Fibroblast of lung (primary cell): ENCODE measurements at places on chromosomes 12 and 14. TPM values are rescaled to one million over a fixed set of nuclear protein-coding genes. Genes with fewer than 3 reads are reported as not detected.

Gene DNAH10
- total RNA-seq, result 0.26 and 0.33 TPM in 2 replicates

Gene PITPNM2
- total RNA-seq, result 4.4 and 6.6 TPM in 2 replicates

DNA sequence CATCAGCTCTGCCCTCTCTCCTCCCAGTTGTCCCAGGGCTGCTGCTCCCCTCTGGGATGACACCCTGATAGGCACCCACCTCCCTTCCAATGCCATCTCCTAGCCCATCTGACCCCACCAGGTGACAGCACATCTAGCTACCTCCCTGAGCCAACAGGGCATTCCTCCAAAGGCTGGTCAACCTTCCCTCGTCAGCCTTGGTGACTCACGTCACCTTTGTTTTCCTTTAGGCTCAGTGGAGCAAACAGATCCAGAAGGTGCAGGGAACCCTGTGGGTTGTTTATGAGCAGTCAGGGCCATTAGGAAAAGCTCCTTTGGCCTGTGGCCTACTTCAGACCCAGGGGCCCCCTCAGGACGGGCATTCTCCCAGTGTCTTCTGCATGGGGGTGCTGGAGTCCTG lies 32.4 kb downstream of the PIGH start:
- DNase-seq, result no peak
- no peaks in the 10 kb centered on the region for H3K27me3 ChIP-seq
- H3K4me3 ChIP-seq, result no peak overlapping the region

- H3K4me3 ChIP-seq, result no peak overlapping the region
- H3K36me3 ChIP-seq, result no peaks in the 10 kb centered on the region
- peak overlapping the region; percentile 66 for H3K27ac ChIP-seq
- H3K4me1 ChIP-seq, result peaks cover 12% of the 10 kb centered on the region
- H3K27me3 ChIP-seq, result no peaks in the 10 kb centered on the region
Observed at GRCh38 chr14:72636871-72637270, 257.0 kb downstream of the DPF3 start.

- H3K27me3 ChIP-seq, result no peaks in the 10 kb centered on the region
- H3K4me3 ChIP-seq, result no peak overlapping the region
- H3K27ac ChIP-seq, result no peak overlapping the region
- H3K4me1 ChIP-seq, result peaks cover 16% of the 10 kb centered on the region
- DNase-seq, result peak; percentile 7
Observed at GRCh38 chr12:25830456-25830855, 128.0 kb upstream of the RASSF8 start.

- no peak overlapping the region for H3K27ac ChIP-seq
- no peak overlapping the region for H3K4me3 ChIP-seq
- no peaks in the 10 kb centered on the region for H3K36me3 ChIP-seq
- no peaks in the 10 kb centered on the region for H3K4me1 ChIP-seq
- DNase-seq, result no peak
Observed at GRCh38 chr12:42735861-42736361, 146.4 kb upstream of the PRICKLE1 start.

- DNase-seq, result peak; percentile 42
- H3K27ac ChIP-seq, result no peak overlapping the region
- no peak overlapping the region for H3K4me3 ChIP-seq
- no peaks in the 10 kb centered on the region for H3K27me3 ChIP-seq
Observed at GRCh38 chr12:31521964-31522363, 69.0 kb downstream of the DENND5B start.

DNA sequence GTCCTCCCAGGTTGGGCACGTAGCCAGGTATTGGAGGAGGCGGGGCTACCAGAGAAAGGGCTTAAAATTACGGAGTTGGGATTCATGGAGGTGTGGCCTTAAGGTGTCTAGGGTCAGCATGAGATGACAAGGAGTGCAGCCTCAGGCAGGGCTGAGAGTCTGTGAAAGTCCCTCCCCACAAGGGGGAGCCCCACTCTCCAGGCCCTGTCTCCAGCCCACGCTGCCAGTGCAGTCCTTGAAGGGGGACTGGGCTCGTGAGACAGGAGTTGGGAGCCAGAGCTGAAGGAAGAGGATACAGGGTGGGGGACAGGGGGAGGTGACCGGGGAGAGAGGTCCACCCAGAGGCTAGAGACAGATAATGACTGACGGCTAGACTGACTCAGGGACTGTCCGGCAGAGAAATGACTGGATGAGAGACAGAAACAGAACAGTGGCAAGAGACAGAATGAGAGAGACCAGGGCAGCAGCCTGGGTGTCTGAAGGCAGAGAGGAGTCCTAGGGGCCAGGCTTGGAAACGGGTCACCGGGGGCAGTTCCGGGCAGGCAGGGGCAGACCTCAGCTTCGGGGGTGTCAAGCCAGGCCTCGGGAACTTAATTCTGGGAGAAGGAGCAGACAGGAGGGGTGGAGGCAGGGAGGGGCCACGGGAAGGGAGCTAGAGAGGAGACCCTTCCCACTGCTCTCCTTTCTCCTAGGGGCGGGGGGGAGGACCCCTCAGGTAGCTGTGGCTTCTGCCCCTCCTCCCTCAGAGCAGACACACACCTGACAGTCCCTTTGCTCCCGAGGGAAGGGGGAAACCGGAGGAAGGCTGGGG lies 970 bp downstream of the CDH24 start:
- peak overlapping the region; percentile 63 for H3K4me3 ChIP-seq
- peaks cover 22% of the 10 kb centered on the region for H3K36me3 ChIP-seq
- H3K27me3 ChIP-seq, result no peaks in the 10 kb centered on the region
- peaks cover 16% of the 10 kb centered on the region for H3K4me1 ChIP-seq

DNA sequence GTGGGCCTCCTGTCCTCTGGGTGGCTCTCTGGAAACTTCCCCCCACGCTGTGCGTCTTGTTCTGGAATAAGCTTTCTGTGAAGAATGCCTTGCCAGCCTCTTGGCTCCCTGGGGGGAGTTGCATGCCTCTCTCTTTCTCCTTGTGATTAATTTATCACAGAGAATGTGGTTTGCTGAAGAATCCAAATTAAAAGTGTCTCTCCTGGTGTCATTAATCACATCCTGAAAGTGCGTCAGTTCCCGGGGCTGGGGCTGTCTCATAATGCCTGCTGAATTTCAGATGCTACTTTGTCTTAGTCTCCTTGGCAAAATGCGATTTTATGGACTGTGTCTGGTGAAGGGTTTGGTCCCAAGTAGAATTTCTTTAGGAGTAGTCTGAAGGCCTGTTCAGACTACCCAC lies 787.7 kb upstream of the TMEM132C start:
- H3K4me3 ChIP-seq, result no peak overlapping the region
- H3K4me1 ChIP-seq, result no peaks in the 10 kb centered on the region
- no peaks in the 10 kb centered on the region for H3K36me3 ChIP-seq
- H3K27ac ChIP-seq, result no peak overlapping the region
- H3K27me3 ChIP-seq, result no peaks in the 10 kb centered on the region

- H3K36me3 ChIP-seq, result peaks cover 1% of the 10 kb centered on the region
- no peaks in the 10 kb centered on the region for H3K27me3 ChIP-seq
- no peak for DNase-seq
- H3K4me3 ChIP-seq, result no peak overlapping the region
- H3K27ac ChIP-seq, result no peak overlapping the region
- no peaks in the 10 kb centered on the region for H3K4me1 ChIP-seq
Observed at GRCh38 chr12:113842699-113843098, 123.4 kb downstream of the RBM19 start.
